Motor neuron (in vitro differentiated cells): ENCODE measurements at places on chromosomes 7 and 10. TPM values are rescaled to one million over a fixed set of nuclear protein-coding genes. Genes with fewer than 3 reads are reported as not detected.

Gene ANKRD7
- total RNA-seq, result 1.1 and 1.4 TPM in 2 replicates

- ATAC-seq, result peak; percentile 98
These were observed 144.2 kb downstream of the BMS1 start for GRCh38 chr10:42926843-42927242.

Gene TRIP6
- 10.3 and 11.8 TPM in 2 replicates for total RNA-seq

Gene FOXP2
- total RNA-seq, result 6.5 and 7.3 TPM in 2 replicates

Gene NPC1L1
- 0.62 TPM in 1 of 2 replicates, not detected in the other for total RNA-seq

GRCh38 chr10:69837261-69837660 is 35.6 kb downstream of the COL13A1 start:
- ATAC-seq, result no peak

GRCh38 chr7:5492020-5492635 is 68.5 kb upstream of the TNRC18 start:
- ATAC-seq, result no peak

Gene ZDHHC4
- total RNA-seq, result 50.6 and 57.8 TPM in 2 replicates

GRCh38 chr7:96174812-96175211 is 147.1 kb downstream of the SLC25A13 start:
- no peak for ATAC-seq

Gene PPP1R17
- 17.6 and 20.8 TPM in 2 replicates for total RNA-seq

DNA sequence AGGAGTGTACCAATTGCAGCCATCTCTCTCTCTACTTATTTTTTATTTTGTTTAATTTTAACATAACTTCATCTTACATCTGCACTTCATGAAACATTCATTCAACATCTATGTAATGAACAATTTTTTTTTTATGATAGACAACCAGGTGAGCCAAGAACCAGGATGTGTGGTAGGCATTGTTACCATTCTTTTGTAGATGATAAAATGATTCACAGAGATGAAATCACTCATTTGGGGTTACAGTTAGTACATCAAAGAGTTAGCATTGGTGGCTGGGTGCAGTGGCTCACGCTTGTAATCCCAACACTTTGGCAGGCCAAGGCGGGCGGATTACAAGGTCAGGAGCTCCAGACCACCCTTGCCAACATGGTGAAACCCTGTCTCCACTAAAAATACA is 127.8 kb downstream of the HDAC9 start:
- no peak for ATAC-seq

DNA sequence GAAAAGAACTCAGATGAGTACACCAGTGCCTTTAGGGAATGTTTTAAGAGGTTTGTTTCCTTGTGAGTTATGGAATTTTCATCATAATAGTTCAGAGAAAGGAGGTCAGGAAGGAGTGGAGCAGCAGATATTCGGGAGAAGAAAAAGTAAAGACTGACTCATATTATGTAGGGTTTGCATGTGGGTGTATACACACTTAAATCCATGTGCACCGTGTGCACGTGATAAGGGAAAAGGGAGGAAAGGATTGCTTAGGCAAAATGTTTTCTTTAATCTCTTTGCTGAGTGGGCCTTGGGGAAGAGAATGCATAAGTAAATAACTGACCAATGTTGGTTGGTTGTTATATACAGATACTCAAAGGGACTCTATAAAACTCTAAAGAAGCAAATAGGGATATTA is 30.2 kb downstream of the PLCE1 start:
- peak; percentile 95 for ATAC-seq

GRCh38 chr7:45582868-45583277 is 8.7 kb downstream of the ADCY1 start:
- peak; percentile 84 for ATAC-seq

DNA sequence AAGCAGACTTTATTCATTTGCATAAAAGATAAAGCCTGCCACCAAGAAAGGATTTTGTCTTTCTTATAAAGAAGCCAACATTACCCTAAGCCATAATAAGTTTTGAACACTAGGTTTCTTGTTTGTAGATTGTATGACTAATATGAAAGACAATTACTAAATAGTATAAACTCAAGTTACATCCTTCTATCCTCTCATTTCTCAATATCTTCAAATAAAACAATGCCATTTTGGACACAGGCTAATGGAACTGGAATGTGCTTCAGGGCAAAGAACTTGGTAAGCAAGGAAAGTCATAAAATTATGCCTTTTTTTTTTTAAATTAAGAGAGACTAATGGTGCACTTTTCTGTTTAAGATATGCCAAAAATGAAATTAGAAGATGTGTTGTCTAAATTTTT is 137.7 kb downstream of the DKK1 start:
- ATAC-seq, result no peak

Gene HYAL4
- total RNA-seq, result 0.27 TPM in 1 of 2 replicates, not detected in the other

GRCh38 chr10:92894081-92894655 is 45.8 kb downstream of the EXOC6 start:
- no peak for ATAC-seq

Gene ATP5F1C
- total RNA-seq, result 427 and 449 TPM in 2 replicates

- peak; percentile 83 for ATAC-seq
These were observed at the start of gene DKK1 for GRCh38 chr10:52313933-52314821. Gene DKK1, plus strand, starts transcription at chr10:52314281. Its CDS starts 154 bp downstream, at chr10:52314435.

GRCh38 chr7:141563956-141564623 is 12.9 kb downstream of the AGK start:
- peak; percentile 70 for ATAC-seq

DNA sequence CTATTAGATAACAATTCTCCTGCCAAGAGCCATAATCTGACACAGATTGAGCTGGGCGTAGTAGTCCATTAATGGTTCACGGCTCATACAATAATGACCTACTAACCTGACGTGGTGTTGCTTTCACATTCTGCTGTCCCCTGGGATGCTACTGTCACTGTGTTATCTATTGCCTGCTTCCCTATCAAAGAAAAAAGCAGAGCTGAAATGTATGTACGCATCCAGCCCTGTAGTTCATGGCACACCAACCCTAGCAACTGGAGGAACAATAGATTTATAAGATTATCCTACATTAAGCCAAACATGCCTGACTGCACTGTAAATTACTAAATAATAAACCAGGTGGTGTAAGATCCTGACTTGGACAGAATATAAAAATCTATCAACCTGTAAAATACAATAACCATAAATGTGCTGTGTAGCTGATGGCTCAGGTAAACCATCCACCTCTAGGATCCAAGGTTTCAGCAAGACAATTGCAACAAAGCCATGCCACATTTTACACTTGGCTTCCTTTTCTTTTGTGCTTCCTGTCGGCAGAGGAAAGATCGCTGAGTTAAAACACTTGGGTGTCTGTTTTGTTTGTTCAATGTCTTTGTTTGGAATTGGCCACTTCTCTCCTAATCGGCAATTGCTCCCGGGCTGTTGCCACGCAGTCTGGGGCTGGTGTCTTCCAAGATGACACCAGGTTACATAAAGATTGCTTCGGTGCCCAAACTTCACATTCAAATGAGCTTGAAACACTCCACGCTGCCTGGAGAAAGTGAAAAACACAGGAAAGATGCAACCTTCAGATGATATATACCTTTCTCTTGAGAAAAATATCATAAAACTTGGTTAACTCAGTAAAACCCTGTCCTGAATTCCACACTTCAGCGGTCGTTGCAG is 143.9 kb upstream of the MGMT start:
- ATAC-seq, result peak; percentile 99

DNA sequence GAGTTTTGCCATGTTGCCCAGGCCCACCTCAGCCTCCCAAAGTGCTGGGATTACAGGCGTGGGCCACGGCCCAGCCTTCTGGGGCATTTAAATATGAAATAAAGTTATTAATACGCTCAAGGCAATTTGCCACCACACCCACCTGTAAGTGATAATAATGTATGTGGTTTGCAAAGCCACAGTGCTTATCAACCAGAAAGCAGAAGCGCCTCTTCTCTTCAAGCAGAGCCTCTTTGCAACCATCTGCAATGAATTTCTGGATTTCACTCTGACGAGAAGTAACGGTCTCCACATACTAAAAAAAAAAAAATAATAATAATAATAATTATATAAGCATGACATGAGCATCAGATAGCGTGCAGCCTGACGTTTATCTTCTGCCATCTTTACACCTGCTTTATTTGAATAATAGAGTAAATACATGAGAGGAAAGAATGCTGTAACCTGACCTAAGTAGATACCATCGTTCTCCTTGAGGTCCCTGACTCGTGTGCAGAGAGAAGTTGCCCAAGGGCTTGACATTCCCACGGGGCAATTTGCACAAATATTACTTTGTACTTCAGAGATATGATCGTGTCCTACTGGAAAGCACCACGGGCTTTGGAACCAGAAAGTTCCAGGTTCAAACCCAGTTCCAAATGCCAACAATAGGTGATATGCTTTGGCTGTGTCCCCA is 34.0 kb downstream of the BRI3 start:
- no peak for ATAC-seq

Gene JCAD
- 5.4 and 6.1 TPM in 2 replicates for total RNA-seq

- no peak for ATAC-seq
These were observed 125.8 kb downstream of the MAD1L1 start for GRCh38 chr7:2106924-2107323.

- ATAC-seq, result peak; percentile 20
These were observed 306.9 kb downstream of the GLRX3 start for GRCh38 chr10:130443066-130443465.

- no peak for ATAC-seq
These were observed 74.7 kb downstream of the DNAH11 start for GRCh38 chr7:21617513-21617912.

- no peak for ATAC-seq
These were observed 7.4 kb downstream of the PRKRIP1 start for GRCh38 chr7:102403563-102403962.

DNA sequence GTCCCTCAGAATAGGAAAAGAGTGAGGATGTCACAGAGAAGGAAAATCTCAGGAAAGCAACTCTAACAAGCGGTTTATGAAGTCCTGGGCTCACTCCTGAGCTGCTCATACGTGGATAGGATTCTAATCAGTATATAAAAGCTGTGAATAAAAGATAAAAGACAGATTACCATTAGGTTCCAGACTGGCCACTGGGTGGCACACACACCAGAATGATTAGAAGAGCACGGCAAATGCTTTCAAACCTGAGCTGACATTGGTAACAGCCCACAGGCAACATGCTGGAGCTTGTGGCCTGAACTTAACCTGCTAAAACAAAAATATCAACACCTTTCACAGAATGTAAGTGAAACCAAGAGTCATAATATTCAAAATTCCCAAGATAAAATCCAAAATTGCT is 370.8 kb downstream of the GRID1 start:
- ATAC-seq, result peak; percentile 81

DNA sequence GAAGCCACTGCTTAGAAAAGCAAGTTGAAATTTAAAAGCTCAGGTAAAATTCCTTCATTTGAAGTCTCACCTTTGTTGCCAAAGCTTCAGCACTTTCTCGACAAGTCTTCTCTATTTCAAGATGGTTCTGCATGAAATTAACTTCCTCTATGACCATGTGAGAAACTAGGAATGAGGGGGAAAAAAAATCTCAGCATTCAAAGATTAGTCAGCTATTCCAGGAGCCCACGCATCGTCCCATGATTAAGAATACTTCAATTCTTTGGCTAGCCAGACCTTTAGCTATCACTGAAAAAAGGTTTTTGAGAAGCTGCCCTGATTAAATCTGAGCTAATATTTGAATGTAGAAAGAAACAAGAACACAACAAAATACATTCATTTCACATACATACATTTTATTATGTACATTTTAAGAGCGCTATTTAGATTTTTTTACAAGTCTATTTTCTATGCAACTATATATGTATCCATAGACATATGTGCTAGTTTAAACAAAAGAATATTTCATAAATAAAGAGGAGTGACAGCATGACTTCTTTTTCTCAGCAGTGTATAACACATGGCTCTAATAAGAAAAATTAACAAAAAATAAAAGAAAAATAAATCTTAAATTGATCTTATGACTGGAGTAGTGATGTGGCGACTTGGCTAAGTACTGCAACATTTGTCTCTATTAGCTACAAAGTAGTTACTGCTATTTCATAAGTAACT is 44.8 kb downstream of the SHTN1 start:
- peak; percentile 74 for ATAC-seq

DNA sequence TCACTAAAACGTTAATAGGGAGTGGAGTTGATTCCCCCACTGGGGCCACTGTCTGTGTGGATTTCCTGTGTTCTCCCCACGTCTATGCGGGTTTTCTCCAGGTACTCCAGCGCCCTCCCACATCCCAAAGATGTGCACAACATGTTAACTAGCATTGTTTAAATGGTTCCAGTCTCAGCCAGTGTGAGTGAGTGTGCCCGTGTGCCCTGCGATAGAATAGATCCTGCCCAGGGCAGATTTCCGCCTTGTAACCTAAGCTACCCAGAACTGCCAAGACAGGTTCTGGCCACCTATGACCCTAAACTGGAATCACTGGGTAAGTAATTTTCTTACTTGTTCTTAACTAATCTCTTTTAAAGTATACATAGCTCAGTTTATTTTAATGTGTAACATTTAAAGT is 58.5 kb downstream of the CCDC6 start:
- ATAC-seq, result no peak

GRCh38 chr7:39979406-39980073 is 29.5 kb downstream of the CDK13 start:
- no peak for ATAC-seq

Gene MUC3A
- total RNA-seq, result 0.72 and 3.6 TPM in 2 replicates

DNA sequence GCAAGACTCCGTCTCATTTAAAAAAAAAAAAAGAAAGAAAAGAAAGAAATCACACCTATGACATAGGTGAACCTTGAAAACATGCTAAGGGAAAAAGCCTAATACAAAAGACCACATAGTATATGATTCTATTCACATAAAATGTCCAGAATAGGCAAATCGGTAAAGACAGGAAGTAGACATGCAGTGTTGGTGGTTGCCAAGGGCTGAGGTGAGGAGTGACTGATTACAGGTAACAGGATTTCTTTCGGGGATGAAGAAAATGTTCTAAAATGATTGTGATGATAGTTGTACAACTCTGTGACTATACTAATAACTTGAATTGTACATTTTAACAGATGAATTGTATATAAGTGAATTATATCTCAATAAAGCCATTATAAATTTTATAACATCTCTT is 3.3 kb downstream of the XPNPEP1 start:
- no peak for ATAC-seq

Gene COL17A1
- total RNA-seq, result 0.43 and 0.44 TPM in 2 replicates

GRCh38 chr7:78528964-78529363 is 730.4 kb downstream of the PHTF2 start:
- no peak for ATAC-seq

Gene CRYGN
- total RNA-seq, result 0.18 and 0.46 TPM in 2 replicates

Gene FEZF1
- total RNA-seq, result not detected in 2 replicates

Gene SFXN2
- 2.8 and 3.6 TPM in 2 replicates for total RNA-seq

GRCh38 chr10:80203835-80204676 is 1.3 kb downstream of the ANXA11 start:
- ATAC-seq, result no peak

DNA sequence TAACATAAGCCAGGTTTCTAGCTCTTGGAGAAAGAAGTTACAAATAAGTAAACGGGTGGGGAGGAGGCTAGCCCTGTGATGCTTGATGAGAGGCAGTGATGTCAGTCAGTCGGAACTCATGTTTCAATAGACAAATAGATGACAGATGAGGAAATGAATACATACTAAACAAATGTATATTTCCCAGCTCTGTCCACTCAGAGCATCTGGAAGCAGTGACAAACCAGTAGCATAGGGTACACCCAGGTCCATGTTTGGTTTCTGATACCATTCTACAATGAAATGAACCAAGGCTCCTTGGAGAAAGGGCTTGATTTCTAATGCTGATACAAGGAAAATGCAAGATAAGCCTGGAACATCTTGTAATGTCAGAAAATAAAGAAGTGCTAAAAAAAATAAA is 30.6 kb downstream of the PODXL start:
- ATAC-seq, result no peak
